Fibroblast of skin of right quadriceps (primary cell): ENCODE measurements at places on chromosomes 5 and 9.

DNA sequence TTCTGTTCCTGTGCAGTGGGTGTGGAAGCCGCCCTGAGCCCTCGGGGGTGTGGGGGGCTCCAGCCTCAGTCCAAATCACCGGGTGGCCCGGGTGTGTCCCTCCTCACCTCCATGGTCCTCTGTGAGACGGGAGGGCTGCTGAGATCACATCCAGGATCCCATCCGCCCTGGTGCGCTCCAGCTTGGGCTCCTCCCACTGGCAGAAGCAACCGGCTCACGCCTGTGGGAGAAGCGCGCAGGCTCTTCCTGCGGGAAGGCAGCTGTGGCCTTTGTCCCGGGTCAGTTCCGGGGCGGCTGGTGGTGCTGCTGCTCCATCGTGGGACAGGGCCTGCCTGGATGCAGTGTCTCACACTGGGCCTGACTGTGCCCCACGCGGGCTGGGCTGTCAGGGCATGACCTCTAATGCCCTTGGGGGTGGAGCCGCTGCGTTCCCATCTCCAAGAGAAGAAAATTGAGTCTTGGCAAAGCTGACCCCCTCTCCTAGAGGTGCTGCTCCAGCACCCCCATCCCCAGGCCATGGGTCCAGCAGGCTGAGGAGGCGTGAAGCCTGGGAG is 18.5 kb downstream of the OLFM1 start:
- no peak for DNase-seq

- DNase-seq = no peak
Observed at GRCh38 chr5:125276096-125276495, 529.7 kb upstream of the ZNF608 start.

DNA sequence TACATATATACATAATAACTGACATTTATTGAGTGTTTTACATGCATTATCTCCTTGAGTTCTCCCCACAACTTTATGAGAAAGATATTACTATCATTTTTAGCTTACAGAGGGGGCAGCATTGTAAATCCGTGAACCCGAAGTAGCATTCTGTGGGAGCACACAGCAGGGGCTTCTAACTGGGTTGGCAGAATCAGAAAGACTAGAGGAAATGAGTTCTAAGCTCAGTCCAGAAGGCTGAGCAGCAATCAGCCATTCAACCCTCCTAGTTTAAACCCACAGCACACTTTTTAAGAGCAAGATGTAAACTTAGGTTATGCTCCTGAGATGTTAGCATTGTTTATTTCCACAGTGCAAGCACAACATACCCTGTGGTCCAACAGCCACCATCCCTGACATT is 177.2 kb downstream of the TMEM38B start:
- DNase-seq = no peak

DNA sequence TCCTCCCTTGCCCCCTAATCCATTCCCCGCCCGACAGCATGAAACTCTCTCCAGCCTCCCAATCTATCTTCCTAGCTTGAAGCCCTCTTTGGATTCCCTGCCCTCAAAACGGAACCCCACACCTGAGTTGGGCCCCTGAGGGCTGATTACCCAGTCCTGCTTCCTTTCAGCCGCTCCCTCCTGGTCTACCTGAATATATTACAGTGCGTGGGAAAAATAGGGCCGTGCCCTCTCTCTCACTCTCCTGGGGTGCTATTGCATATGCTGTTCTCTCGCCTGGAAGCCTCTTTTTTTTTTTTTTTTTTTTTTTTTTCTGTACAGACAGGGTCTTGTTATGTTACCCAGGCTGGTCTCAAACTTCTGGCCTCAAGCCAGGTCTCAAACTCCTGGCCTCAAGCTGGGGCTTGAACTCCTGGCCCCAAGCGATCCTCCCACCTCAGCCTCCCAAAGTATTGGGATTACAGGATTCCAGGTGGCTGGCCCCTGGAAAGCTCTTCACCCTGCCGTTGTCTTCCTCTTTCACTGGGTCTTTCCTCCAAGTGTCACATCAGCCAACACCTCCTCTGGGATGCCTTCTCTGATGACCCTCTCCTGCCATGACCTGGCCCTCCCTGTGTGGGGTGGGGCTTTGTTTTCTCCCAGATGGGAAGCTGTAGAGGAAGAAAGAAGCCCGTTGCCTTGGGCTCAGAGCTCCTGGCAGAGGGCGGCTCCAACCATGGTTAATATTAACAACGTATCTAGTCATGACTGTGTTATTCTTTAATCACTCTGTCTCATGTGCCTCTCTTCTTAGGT is 8.2 kb downstream of the DNM1 start:
- no peak for DNase-seq

DNA sequence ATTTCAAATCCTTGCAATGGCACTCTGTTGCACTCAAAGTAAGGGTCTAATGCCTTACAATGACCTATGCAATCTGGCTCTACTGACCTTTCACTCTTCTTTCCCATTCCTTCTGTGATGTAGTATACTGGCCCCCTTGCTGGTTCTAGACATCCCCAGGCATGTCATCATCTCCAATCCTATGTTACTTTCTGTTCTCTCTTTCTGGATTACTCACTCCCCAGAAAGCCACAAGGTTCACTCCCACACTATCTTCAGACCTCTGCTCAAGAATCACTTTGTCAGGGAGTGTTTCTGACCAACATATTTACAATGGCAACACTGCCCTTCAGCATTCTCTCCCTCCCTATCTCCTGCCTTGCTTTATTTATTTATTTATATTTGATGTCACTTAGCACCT is 802.2 kb upstream of the WWC1 start:
- peak; percentile 53 for DNase-seq

GRCh38 chr9:135951889-135952663 is 9.1 kb downstream of the UBAC1 start:
- DNase-seq = no peak

DNA sequence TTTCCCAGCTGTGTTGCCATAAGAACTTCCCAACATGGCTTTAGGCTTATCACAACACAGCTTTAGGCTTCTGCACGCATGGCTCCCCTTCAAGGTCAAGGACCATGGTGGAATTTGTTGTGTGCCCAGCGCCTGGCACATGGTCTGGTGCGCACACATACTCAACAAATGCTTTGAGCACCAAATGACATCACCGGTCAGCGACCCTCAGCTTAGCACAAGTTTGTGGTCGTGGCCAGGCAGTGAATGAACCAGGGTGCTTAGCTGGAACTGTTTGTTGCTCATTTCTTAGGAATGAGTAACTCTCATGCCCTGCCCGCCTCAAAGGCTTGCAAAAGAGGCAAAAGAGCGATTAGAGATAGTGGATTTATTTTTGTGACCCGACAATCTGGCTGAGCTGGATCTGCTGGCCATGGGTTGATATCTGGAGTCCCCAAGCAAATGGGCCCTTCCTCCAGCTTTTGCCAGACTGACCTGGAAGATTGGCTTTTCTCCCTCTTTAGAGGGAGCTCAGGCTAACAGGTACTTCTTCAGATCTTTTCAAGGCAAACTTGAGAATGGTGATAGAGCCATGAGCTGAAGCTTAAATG is 58.9 kb downstream of the DAP start:
- DNase-seq = peak; percentile 70

- no peak for DNase-seq
Observed at GRCh38 chr9:95105519-95106287, 211.8 kb downstream of the FANCC start.

DNA sequence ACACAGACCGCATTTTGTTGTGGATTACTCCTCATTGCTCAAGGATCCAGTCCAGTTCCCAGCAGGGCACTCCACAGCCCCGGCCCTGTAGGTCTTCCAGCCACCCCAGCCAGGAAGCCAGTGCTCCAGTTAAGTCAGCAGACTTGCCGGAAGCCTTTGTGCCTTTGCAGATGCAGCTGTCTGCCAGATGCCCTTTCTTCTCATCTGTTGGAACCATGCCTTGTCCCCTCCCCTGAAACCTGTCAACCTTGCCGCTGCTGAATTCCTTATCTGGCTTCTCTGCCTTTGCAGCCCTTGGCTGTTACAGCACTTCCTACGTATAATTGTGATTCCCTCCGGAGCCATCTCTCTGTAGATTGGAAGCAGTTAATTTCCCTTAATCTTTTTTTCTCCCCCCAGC is 28.4 kb downstream of the PSAT1 start:
- peak; percentile 57 for DNase-seq

- peak; percentile 87 for DNase-seq
Observed at GRCh38 chr9:33233626-33234342, 6.2 kb upstream of the SPINK4 start.

DNA sequence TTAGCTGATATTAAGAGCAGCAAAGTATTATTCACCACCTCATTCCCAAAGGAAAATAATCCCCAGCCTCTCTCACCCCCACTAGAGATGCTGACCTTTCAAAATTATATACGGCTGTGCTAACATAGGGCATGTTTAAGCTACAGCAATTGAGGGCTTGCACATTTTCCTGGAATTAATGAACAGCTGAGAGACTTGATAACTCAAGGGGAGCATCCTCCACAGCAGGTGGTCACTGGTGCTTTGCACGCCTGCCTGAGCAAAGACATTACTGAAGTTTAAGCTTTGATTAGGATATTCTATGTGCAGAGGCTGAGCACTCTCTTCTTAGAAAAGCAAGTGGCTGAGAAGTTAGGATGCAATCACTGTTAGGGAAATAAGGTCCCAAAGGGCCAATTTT is 230.9 kb downstream of the FAM114A2 start:
- DNase-seq = no peak

GRCh38 chr9:118829334-118829733 is 539.9 kb downstream of the BRINP1 start:
- peak; percentile 5 for DNase-seq

DNA sequence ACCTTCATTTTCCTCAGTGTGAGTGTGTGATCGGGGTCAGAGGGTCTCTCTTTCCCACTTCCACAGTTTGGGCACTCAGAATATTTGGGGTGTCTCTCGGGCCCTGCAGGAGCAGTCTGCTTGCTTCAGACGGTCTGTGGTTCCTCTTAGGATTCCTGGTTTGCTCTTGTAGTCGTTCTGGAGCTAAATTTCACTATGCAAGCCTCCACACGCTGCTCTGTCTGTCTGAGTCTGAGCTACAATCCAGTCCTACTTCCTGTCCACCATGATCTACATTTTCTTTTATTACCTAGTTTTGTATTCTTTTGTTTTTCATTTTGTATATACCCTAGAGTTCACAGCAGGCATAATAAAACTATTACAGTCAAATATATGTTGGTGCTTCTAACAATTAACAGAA is 1967.3 kb upstream of the NUDT12 start:
- no peak for DNase-seq

DNA sequence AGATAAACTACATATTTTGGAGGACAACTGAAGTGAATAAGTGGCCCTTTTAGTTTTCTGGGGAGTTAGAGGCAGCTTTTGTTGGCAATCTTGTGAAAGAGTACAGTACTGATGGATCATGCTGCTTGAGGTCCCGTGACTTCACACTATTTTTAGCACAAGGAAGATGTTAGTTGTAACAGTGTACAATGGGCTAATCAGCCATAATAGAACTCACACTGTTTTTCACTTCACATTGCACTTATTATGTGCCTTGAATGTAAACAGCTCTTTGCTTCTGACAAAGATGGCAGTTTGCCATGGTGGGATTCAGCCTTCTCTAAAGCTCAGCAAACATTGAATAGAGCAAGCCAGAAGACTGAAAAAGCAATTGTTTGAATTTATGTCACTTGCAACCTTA is 176.7 kb upstream of the ZNF608 start:
- peak; percentile 32 for DNase-seq

DNA sequence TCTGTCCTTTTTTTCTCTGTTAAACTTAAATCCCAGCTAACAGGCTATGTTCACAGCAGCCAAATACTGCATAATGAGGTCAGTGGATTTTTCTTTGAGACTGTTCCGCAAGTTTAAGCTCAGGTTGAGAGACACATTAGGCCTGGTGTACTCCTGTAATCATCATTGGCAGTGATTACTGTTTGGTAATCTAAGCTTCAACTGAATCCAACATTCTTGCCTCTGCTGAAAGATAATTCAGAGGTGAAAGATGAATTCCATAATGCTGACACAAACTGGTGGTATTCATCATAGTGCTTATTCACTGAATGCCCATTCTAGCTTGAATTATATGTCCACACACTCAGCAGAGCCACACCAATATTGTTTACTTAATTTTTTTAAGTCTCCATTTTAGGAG is 108.5 kb downstream of the NFIB start:
- DNase-seq = peak; percentile 86
